ENCODE measurements at places on chromosomes 6 and 20. TPM values are rescaled to one million over a fixed set of nuclear protein-coding genes. Genes with fewer than 3 reads are reported as not detected.

Gene SLC26A8
- not detected for total RNA-seq

Gene ATRN
- total RNA-seq, result 14.8 TPM

Gene CPNE5
- total RNA-seq, result not detected

Gene LY6G6F
- total RNA-seq, result not detected

Gene PDYN
- not detected for total RNA-seq

Gene VIP
- total RNA-seq, result not detected

Gene TSHZ2
- 1.4 TPM for total RNA-seq

Gene SRXN1
- total RNA-seq, result 153 TPM

Gene NNAT
- not detected for total RNA-seq

Gene LY6G6D
- not detected for total RNA-seq

Gene HLA-DQA1
- not detected for total RNA-seq

Gene C4B
- total RNA-seq, result 6.5 TPM

Gene POM121L2
- total RNA-seq, result not detected

Gene UBE2C
- 288 TPM for total RNA-seq

Gene MROH8
- 0.72 TPM for total RNA-seq

Gene IL17A
- not detected for total RNA-seq

Gene RBPJL
- total RNA-seq, result not detected

Gene PLCB4
- 5.7 TPM for total RNA-seq

Gene HLA-G
- not detected for total RNA-seq

Measured in H4 (cell line).